ENCODE measurements at places on chromosomes 1 and 21.
A peak's percentile ranks its signal among the peaks of the same experiment; 100 is the strongest.

DNA sequence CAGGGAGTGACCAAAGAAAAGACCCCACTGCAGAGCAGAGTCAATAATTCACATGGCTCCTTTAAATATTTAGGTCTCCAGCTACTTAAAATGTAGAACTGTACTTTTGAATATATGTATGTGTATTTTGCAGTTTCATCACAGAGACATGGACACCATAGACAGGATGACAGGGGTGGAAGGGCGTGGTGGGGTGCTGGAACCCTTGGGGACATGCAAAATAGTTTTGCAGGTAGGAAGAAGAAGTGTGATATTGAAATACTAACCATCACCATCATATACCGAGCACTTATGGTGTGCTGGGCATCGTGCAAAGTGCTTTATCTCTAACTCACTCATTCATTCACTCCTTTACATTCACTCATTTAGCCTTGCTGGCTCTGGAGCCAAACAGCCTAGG is 72.5 kb upstream of the IGSF21 start:
- no peak for DNase-seq

DNA sequence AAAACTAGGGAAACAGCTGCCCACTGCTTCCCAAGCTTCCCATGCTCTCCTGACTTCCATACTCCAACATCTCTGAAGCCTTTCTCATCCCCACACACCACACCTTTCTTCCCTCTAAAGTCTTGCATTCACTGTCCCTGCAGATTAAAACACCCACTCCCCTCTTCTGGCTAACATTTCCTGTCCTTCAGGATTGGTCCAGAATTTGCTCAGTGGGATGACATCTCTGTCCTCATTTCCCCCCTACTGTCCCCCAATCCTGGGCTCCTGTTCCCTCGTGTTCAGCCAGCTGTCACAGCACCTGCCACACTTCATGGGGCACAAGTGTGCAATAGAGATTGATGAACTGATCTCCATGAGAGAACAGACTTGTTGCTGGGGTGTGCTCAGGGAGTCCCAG is 82.7 kb downstream of the KCND3 start:
- no peak for DNase-seq

DNA sequence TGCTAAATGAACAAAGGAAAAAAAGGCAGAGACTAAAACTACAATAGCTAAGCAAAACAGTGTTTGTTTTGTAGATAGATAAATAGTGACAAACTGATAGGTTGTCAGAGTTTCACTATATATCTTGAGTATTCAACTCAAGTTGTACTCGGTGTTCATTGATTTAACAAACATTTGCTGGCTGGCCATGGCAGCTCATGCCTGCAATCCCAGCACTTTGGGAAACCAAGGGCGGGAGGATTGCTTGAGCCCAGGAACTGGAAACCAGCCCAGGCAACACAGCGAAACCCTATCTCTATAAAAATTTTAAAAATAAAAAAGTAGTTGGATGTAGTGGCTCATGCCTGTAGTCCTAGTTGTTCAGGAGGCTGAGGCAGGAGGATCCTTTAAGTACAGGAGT is 17.3 kb downstream of the C1orf185 start:
- no peak for DNase-seq

DNA sequence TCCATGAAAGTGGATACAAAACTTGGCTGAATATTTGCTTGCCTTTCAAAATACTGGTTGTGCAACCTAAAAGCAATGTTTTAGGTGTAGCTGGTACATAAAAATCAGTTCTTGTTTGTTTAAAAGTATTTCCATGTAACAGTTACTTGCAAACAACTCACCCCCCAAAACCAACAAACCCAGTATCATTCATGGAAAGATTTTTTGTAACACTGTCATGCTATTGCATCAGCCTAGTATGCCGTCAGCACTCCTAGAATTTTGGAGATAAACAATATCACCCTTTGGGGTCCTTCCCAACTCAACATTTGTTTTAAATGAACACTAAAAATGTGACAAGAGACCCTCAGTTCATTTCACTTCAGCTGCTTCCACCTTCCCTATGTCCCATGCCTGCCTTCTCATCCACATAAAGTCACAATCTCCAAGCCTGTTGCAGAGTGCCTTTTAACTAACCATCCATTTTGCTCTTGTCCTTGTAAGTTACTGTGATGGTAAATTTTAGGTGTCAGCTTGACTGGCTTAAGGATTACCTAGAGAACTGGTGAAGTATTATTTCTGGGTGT is 425.3 kb downstream of the DUSP10 start:
- no peak for DNase-seq

DNA sequence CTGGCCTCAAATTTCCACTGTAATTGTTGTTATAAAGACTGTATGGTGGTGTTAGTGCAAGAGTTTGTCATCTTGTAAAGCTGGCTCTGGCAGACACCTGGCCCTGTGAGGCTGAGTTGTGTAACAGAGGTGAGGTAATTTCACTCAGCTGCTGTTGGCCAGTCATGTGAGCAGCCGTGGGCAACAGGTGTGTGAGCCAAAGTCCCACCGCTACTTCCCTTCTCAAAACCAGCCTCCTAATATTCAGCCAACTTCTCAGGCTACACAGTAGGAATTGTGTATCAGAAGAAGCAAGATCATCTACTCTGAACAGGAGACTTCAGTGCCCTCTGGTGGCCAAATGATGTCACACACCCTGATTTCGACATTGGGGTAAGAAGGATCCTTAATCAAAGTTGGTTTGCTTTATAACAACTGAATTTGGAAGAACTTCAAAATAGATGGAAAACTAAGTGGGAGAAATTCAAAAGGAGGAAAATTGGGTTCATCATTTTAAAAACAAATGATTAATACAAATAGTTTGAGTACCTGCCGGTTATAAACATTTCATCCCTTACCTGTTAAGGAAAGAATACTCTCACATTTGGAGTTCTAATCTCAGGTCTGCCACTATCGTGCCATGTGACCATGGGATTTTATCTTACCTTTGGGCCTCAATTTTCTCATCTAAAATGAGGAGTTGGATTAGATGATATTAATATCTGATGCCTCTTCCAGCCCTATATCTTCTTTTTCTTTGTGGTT is 2.6 kb upstream of the CREG1 start:
- peak; percentile 74 for DNase-seq

DNA sequence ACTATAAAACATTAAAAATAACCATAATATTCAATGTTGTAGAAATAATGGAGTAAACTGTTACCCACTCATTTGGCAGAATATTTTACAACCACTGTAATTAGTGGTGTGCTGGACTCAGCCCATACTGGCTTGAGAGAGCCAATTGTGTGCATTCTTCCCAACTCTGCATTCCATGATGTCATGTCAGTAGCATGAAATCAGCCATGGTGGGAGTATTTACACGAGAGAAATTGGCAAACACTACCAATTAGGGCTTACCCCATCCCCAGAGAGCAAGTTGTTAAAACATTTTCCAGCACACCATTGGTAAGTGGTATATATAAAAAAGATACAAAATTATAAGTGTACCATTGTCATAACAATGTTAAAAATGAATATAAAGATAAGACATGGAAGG is 19.1 kb upstream of the QSOX1 start:
- DNase-seq, result no peak

- no peak for DNase-seq
Measured at GRCh38 chr21:28112511-28112910, 880.2 kb downstream of the LTN1 start.

- no peak for DNase-seq
Measured at GRCh38 chr1:200954434-200954833, 59.7 kb downstream of the INAVA start.

DNA sequence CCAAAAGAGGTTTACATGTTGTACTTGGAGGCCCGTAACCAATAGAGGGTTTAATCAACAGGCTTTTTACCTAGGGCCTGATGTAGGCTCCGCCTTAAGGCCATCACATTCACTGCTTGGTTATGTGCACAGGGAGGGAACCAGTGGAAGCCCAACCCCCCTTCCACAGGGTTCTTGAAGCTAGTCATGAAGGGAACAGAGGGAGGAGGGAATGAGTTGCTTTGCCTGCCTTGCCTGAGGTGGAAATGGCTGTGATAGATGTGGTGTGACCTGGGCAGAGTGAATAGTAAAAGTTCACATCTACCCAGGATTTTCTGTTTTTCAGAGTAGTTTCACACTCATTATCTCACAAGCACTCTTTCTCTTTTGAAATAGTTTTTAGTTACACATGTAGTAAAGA is 215.1 kb downstream of the ST6GALNAC3 start:
- no peak for DNase-seq

GRCh38 chr1:48572646-48573258 is 100.7 kb upstream of the SPATA6 start:
- DNase-seq, result peak; percentile 74

DNA sequence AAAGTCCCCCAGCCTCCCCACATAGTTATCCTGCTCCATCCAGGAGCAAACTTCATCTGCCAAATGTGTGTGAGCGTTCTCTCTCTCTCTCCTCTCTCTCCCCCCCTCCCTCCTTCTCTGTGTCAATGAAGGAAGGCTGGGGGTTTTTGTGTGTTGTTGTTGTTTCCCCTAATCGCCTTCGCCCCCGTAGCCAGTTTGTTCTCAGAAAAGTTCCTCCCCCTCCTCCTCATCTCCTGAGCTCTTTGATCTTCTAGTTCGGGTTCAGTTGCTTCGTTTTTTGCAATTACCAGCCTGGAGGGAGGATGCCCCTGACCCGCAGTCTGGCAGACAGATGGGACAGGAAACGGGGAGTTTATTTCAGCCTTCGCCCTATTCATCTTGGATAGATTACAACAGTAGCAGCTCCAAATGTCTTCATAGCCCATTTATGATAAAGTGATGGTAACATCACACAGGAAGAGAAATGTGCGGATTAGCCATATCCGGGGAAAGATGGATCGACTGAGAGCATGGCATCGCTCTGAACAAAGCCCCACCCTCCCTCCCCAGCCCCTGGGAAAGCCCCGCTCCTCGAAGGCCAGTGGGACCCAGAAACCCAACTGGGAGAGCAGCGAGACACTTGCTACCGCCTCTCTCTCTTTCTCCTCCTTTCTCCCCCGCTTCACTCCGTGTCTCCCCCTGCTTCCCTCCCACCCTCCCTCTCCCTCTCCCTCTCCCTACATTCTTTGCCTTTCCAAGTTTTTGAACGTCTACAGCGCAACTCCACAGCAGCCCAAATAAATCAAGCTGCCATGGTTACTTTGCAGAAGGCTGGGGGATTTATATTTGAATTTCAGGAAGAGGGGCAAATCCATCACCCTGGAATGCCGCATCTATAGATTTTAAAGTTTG is 139.7 kb upstream of the ARHGEF16 start:
- DNase-seq, result no peak

- no peak for DNase-seq
Measured at GRCh38 chr21:36610201-36610600, 88.7 kb upstream of the SIM2 start.
